Thoracic aorta (tissue), 2 donors: ENCODE measurements at places on chromosomes 2 and 18. TPM values are rescaled to one million over a fixed set of nuclear protein-coding genes. Genes with fewer than 3 reads are reported as not detected.

DNA sequence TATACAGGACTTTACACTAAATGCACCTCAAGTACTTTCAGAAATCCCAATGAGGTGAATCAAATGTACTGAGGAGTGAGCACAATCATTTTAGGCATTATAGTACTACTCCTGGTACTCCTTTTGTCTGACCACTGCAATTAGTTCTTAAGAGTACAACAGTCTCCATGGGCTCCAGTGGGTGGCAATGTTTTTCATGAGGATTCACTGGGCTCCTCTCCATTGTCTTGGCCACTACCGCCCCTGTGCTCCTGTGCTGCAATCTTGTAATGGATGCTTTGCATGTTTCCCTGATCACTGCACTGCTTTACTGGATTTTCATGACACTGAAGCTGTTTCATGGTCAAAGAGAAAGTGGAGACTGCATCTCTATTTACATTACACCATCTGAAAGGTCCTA lies 268.5 kb upstream of the ZSWIM2 start:
- no peak for DNase-seq
- H3K27me3 ChIP-seq = no peaks in the 10 kb centered on the region
- no peaks in the 10 kb centered on the region for H3K4me1 ChIP-seq
- no peaks in the 10 kb centered on the region for H3K36me3 ChIP-seq
- H3K4me3 ChIP-seq = no peak overlapping the region

DNA sequence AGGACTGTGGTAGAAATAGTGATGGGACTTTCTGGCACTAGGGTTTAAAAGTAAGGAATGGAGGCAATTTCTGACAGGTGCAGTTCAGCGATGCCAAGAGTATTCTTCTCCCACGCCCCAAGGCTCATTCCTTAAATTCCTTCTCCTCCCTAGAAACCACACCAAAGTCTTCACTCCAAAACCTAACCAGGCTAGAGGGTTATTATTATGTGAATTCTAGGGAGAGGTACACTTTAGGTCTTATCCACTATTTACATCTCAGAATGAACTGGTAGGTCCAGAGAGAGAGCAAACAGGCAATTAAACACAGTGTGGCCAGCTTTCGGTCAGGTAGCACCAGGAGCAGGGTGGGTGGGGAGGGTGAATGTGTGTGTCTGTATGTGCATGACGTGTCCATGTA lies 11.4 kb downstream of the IL1F10 start:
- H3K27me3 ChIP-seq = no peaks in the 10 kb centered on the region
- no peak for DNase-seq
- H3K27ac ChIP-seq = no peak overlapping the region
- H3K4me3 ChIP-seq = no peak overlapping the region
- no peaks in the 10 kb centered on the region for H3K4me1 ChIP-seq
- H3K36me3 ChIP-seq = no peaks in the 10 kb centered on the region

DNA sequence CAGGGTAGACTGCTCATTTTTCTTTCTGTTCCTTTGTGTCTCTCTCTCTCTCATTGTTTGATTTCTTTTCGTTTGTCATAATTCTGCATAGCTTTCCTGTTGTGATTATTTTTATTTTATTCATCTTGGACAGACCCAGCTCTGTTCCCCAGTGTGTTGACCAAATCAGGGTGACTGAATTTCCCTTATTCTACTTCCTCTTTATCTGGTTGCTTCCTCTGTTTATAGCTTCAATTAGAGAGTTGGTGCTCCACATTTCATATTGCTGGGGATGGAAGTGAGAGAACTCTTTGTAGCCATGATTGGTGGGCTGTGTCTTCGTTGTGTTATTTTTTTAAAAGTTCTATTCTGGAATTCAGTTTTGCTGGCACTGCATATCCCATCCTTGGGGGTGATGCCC lies 19.1 kb downstream of the PROKR1 start:
- no peaks in the 10 kb centered on the region for H3K36me3 ChIP-seq
- H3K27ac ChIP-seq = no peak overlapping the region
- H3K4me3 ChIP-seq = no peak overlapping the region

DNA sequence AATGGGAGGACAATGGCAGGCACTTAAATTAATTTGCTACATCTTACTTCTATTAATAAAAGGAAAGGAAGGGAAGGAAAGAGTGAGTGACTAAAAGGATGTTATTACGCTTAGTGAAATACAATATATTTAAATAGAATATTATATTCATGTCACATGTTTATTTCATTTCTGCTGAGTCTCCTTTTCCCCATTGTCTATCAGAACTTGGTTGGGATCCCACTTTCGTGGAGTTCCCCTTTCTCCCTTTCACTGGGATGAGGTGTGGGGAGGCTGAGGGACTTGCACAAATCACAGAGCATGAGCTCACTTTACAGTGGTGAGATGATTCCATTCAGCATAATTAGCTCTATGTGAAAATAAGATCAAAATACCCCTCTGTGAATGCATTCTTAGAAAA lies 730.6 kb downstream of the TSN start:
- H3K4me1 ChIP-seq = no peaks in the 10 kb centered on the region
- no peaks in the 10 kb centered on the region for H3K36me3 ChIP-seq
- no peak overlapping the region for H3K4me3 ChIP-seq
- DNase-seq = no peak
- no peaks in the 10 kb centered on the region for H3K27me3 ChIP-seq
- no peak overlapping the region for H3K27ac ChIP-seq

DNA sequence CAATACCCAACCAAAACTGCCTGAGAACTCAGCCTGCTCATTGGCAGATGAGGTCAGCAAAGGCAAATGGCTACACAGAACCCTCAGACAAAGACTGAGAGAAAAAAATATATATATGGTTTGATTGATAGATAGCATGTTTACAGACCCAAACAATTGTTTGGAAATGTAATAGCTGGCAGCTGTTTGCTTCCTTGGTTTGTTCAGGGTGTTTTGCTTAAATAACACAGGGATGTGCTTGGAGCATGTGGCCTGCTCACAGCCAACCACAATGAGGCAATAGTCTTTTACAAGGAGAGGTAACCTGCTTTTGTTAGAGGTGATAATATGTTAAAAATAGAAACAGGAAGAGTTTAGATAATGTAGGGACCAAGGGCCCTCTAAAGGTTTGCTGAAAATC lies 84.5 kb downstream of the PDK1 start:
- H3K4me3 ChIP-seq = no peak overlapping the region
- no peaks in the 10 kb centered on the region for H3K27me3 ChIP-seq
- H3K36me3 ChIP-seq = no peaks in the 10 kb centered on the region
- no peak overlapping the region for H3K27ac ChIP-seq

- no peak overlapping the region for H3K27ac ChIP-seq
- no peak for DNase-seq
- no peak overlapping the region for H3K4me3 ChIP-seq
- H3K27me3 ChIP-seq = no peaks in the 10 kb centered on the region
- H3K36me3 ChIP-seq = no peaks in the 10 kb centered on the region
Measured at GRCh38 chr2:129205766-129206165, 773.7 kb upstream of the RAB6C start.

GKN1 gene
- total RNA-seq = not detected

DNA sequence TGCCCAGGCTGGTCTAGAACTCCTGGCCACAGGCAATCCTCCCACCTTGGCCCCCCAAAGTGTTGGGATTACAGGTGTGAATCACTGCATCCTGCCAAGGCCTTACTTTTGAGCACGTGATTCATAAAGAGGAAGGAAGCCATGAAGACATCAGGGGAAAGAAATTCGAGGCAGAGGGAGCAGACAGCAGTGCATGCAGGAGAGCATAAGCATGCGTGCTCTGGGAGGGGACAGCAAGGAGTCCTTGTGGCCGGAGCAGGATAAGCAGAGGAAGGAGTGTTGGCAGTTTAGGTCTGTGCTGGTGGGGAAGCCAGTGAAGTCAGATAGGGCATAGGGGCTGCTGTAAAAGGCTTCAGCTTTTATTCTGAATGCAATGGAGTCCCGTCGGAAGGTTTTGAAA lies 400.5 kb upstream of the RAB12 start:
- no peak overlapping the region for H3K27ac ChIP-seq
- H3K4me3 ChIP-seq = no peak overlapping the region
- no peaks in the 10 kb centered on the region for H3K36me3 ChIP-seq
- no peak for DNase-seq

- DNase-seq = no peak
- no peak overlapping the region for H3K4me3 ChIP-seq
- no peaks in the 10 kb centered on the region for H3K27me3 ChIP-seq
- H3K36me3 ChIP-seq = no peaks in the 10 kb centered on the region
Measured at GRCh38 chr18:76720683-76721082, 101.7 kb upstream of the ZNF236 start.

UGT1A9 gene
- total RNA-seq = not detected

- no peak overlapping the region for H3K27ac ChIP-seq
- no peak for DNase-seq
- no peaks in the 10 kb centered on the region for H3K27me3 ChIP-seq
- H3K4me3 ChIP-seq = no peak overlapping the region
- H3K36me3 ChIP-seq = no peaks in the 10 kb centered on the region
- H3K4me1 ChIP-seq = no peaks in the 10 kb centered on the region
Measured at GRCh38 chr2:25698752-25699151, 25.4 kb upstream of the DTNB start.

DNA sequence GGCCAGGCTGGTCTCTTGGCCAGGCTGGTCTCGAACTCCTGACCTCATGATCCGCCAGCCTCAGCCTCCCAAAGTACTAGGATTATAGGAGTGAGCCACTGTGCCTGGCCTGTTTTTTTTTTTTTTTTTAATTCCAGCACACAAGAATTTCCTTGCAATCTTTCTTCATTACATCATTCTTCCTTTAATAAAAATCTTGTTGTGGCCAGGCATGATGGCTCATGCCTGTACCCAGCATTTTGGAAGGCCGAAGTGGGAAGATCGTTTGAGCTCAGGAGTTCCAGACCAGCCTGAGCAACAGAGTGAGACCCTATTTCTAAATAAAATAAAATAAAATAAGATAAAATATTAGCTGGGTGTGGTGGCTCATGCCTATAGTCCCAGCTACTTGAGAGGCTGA lies 21.4 kb upstream of the PLEKHM3 start:
- H3K36me3 ChIP-seq = no peaks in the 10 kb centered on the region
- DNase-seq = no peak
- H3K4me3 ChIP-seq = no peak overlapping the region
- H3K4me1 ChIP-seq = no peaks in the 10 kb centered on the region

LIMS2 gene
- 246 TPM for total RNA-seq

TEX44 gene
- total RNA-seq = not detected

SOCS6 gene
- 20.3 TPM for total RNA-seq

PLEKHH2 gene
- 23.3 TPM for total RNA-seq

DNA sequence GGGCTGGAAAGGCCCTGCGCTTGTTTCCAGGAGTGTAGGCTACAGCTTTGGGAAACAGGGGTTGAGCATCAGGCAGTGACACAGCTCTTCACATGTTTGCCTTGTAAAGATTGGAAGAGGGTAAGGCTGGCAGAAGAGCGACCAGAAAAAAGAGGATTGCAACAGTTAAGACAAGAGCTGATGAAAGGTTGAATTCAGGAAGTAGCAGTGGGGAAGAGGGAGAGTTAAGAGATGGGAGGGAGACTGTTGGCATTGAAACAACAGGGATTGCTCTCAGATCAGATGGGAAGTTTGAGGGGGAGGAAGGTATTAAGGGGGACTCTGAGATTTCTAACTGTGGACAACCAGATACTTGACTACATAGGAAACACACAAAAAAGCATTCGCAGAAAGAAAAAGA lies 96.9 kb downstream of the CTAGE1 start:
- H3K4me3 ChIP-seq = no peak overlapping the region
- peaks cover 3% of the 10 kb centered on the region for H3K4me1 ChIP-seq
- no peaks in the 10 kb centered on the region for H3K36me3 ChIP-seq
- DNase-seq = no peak

GRCh38 chr18:73976433-73976832 lies 171.2 kb downstream of the FBXO15 start:
- no peaks in the 10 kb centered on the region for H3K36me3 ChIP-seq
- H3K27ac ChIP-seq = no peak overlapping the region
- no peak overlapping the region for H3K4me3 ChIP-seq
- H3K4me1 ChIP-seq = no peaks in the 10 kb centered on the region
- DNase-seq = no peak

MDH1 gene
- total RNA-seq = 66.1 TPM

- no peak for DNase-seq
- H3K27me3 ChIP-seq = no peaks in the 10 kb centered on the region
- no peaks in the 10 kb centered on the region for H3K36me3 ChIP-seq
Measured at GRCh38 chr2:14350856-14351255, 281.7 kb upstream of the LRATD1 start.

DNA sequence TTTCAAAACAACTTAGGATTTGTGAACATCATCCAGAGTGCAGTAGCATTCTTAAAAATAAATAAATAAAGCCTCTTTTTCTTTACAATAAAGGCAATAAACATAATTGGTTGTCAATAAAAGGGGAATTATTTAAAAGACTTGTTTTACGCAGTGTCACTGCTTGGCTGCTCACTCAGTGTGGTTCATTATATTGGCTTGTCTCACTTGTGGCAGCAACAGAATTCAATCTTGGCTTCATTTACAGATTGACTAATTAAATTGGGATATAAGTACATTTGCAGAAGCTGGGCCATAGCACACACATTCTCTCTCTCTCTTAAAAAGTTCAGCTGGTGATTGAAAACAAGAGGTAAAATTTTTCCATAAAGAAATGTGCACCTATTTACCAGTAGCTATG lies 1027.6 kb downstream of the LRP1B start:
- H3K4me3 ChIP-seq = no peak overlapping the region
- H3K4me1 ChIP-seq = no peaks in the 10 kb centered on the region
- H3K27ac ChIP-seq = no peak overlapping the region

DNA sequence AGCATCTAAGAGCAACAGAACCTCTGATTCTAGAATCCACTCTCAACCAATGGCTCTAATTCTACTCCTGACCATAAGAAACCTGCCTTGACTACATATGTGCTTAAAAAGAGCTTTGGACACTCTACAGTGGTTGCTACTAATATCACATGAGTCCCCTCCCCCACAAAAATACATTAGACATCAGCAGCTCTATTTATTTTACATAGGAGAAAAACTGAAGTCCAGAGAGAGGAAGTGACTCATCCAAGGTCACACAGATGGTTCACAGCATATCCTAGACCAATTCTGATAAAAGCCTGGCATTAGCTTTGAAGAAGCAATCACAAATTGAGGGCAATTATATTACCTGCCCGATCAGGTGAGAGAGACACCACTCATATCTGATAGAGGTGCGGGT lies 49.8 kb downstream of the ALK start:
- H3K27ac ChIP-seq = no peak overlapping the region
- DNase-seq = no peak
- no peaks in the 10 kb centered on the region for H3K36me3 ChIP-seq
- H3K27me3 ChIP-seq = no peaks in the 10 kb centered on the region
- no peaks in the 10 kb centered on the region for H3K4me1 ChIP-seq

GRCh38 chr2:227482638-227483340 lies 10.8 kb downstream of the AGFG1 start:
- peaks cover 25% of the 10 kb centered on the region for H3K4me1 ChIP-seq
- H3K36me3 ChIP-seq = no peaks in the 10 kb centered on the region
- DNase-seq = no peak
- H3K27ac ChIP-seq = no peak overlapping the region
- H3K27me3 ChIP-seq = no peaks in the 10 kb centered on the region
- H3K4me3 ChIP-seq = no peak overlapping the region

DNA sequence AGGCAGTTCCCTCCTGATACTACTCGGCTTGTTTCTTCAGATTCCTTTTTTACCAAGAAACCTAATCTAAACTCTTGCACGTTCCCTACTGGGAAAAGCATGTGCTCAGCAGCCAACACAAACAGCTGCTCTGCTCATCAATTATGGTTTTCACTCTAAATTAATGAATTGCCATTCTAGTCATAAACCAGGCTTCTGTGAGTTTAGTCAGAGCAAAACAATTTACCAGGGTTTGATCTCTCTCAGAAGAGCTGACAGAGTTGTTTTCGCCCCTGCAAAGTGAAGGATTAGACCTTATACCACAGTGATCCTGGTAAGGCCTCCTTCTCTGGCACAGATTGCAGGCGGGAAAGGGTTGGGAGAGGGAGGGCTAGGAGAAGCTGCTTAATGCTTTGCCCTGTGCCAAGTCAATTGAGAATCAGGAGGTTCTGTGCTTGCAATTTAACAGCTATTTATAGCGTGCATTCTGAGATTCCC lies 57.2 kb downstream of the REEP1 start:
- no peak overlapping the region for H3K4me3 ChIP-seq
- H3K27me3 ChIP-seq = no peaks in the 10 kb centered on the region
- no peak for DNase-seq
- no peaks in the 10 kb centered on the region for H3K36me3 ChIP-seq
